ELF-1 (cell line): ENCODE measurements at places on chromosomes 13 and 19.

GRCh38 chr13:35716186-35716585, 239.7 kb upstream of the MAB21L1 start:
- DNase-seq = no peak

- DNase-seq = no peak
Observed at GRCh38 chr19:54444737-54445136, 4.3 kb upstream of the LENG8 start.

- no peak for DNase-seq
Observed at GRCh38 chr13:47399599-47399998, 502.7 kb upstream of the HTR2A start.

DNA sequence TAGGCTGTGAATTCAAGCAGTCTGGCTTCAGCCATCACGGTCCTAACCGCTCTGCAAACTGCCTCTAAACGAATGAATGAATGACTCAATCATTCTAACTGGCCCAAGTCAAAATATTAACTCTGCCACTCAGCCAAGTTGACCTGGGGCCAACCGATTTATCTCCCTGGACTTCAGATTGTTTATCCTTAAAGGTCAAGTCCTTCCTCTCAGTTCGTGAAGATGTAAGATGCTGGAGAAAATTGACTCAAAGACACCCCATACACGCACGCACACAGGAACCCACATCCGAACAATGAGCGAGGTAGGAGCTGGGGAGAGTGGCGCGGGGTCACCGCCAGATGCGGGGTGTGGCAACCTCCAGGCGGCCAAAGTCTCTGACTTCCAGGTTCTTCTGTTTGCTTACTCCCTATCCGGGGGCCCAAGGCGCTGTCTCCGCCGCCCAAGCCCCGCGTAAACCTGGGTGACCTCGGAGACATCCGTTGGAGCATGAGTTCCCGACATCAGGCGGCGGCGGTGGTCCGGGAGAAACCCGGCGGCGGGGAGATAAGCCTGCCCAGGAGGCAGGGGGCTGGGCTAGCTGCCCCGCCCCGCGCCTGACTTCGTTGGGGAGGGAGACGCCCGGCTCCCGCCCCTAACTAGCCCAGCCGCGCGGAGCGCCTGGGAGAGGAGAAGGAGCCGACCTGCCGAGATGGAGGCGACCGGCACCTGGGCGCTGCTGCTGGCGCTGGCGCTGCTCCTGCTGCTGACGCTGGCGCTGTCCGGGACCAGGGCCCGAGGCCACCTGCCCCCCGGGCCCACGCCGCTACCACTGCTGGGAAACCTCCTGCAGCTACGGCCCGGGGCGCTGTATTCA, at the start of gene CYP2S1:
Gene CYP2S1 (plus strand): TSS at position 646 of the 856 bp plus-strand sequence. CDS start 46 bp downstream, at position 692.
- DNase-seq = peak; percentile 84

DNA sequence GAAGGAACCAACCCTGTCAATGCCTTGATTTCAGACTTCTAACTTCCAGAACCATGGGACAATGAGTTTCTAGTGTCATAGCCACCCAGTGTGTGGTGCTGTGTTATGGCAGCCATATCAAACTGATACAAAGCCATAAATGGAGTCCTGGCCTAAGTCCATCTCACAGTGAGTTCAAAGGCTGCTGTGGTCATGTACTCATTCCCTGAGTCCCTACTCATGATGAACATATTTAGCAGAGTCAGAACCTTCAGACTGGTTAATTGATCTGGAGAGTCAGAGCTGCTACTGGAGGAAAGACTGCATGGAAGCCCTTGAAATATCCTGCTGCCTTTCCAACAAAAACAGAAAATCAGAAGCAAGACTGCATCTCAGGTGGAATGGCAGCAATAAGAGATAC, 39.2 kb upstream of the CSNK1A1L start:
- DNase-seq = no peak

GRCh38 chr19:38826856-38827551, 4.6 kb downstream of the ECH1 start:
- no peak for DNase-seq

DNA sequence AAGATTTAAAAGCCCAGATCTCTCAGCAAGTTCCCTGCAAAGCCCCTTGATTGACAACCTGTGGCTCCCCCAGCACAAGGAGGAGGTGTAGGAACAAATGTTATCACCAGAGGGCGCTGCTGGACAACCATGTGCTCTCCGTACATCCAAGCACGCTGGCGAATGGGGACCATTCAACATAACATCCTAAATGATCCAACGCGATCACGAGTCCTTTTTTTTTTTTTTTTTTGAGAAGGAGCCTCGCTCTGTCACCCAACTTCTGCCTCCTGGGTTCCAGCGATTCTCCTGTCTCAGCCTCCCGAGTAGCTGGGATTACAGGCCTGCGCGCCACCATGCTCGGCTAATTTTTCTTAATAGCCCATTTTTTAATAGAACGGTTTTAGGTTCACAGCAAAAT, 52.0 kb downstream of the NWD1 start:
- DNase-seq = peak; percentile 96

- DNase-seq = no peak
Observed at GRCh38 chr13:92572190-92572589, 654.4 kb upstream of the GPC6 start.

DNA sequence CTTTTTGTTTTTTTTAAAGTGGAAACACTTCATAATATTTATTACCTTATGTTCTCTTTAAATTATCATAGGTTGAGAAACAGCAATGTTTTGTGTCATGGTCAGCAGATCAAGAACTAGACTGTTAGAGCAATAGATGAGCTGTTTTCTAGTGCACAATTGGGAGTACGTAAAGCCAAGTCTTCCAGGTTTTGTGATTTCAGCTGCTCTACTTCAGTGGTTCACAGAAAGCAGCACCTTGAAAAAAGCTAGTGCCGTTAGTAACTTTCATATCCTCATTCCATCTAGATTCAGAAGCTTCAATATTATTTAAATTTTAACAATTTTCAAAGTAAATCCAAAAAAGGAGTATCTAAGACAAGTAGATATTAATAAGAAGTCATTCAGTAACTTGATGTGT, 1.9 kb downstream of the GPR18 start:
- no peak for DNase-seq

DNA sequence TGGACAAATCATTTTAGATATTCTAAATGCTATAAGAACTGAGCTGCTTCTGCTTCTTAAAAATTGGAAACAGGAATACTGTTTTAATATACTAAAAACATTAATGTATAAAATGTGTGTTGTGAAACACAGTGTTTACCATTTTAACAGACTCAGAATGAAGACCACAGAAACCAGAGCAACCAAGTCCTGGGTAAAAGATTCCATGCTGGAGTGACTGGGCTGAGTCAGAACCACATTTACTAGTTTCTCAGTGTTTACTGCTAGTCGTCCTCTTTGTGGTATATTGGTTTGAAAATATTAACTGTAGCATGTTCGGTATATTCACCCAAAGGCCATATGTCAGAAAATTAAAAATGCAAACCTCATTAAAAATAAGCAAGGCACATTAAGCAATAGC, 31.9 kb downstream of the ANKRD10 start:
- no peak for DNase-seq

GRCh38 chr13:108827646-108828045, 198.2 kb downstream of the MYO16 start:
- no peak for DNase-seq

- no peak for DNase-seq
Observed at GRCh38 chr19:18262917-18263316, 11.3 kb downstream of the IQCN start.

GRCh38 chr19:55303477-55303876, 19.7 kb downstream of the BRSK1 start:
- no peak for DNase-seq

GRCh38 chr19:22595918-22596341, 38.2 kb upstream of the ZNF492 start:
- DNase-seq = no peak

DNA sequence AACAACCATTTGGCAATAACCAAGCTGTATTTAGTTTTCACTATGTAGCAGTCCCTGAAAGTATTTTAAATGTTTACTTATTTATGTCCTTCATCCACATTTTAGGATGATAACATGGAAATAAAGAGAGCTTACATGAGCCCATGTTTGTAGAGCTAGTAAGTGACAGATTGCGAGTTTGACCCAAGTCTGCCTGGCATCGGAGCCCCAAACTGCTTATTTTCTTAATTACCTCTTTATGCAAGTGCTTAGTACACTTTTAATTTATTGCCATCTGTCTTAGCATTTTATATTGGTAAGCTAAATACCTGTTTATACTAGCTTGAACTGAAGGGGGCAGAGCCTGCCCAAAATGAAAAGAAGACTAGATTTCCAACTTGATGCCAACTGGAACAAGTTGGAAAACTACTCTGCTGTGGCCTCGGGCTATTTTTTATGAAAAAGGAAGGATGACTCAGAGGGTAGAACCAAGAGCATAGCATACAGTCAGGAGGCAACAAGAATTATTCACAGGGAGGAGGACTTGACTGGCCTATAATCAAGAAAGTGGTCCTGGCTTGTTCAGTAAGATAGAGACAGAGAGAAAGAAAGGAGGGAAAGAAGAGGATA, 150.2 kb downstream of the NDFIP2 start:
- DNase-seq = peak; percentile 10

GRCh38 chr13:79385694-79386093, 20.4 kb downstream of the RBM26 start:
- DNase-seq = no peak

GRCh38 chr19:49271080-49271753, 53.8 kb downstream of the SLC6A16 start:
- DNase-seq = no peak

- DNase-seq = no peak
Observed at GRCh38 chr13:30744056-30744680, 8.8 kb downstream of the ALOX5AP start.

- DNase-seq = no peak
Observed at GRCh38 chr13:48515732-48516131, 17.1 kb downstream of the RCBTB2 start.

- no peak for DNase-seq
Observed at GRCh38 chr13:101967781-101968180, 434.1 kb downstream of the FGF14 start.

DNA sequence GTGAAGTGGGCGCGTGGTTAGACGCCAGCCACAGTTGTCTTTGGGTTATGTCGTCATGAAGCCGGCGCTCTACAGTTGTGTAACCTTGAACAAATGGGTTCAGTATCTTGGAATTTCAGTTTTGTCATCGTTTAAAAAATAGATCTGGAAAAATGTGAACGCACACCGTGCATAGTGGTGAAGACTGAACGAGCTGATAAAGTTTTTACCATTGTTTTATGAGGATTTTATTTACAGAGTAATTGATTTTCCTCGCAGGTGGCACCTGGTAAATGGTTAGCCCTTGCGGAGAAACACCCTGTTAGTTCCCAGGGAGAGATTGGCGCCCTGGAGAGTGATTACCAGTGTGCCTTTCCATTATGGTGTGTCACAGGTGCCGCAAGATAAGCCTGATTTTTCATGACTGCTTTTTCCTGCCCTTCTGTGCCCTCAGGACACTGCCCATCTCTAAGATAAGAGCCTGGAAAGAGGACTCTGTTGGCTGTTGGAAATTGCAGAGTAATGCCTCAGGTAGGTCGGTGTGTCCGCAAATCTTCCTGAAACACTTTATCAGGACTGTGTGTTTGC, 577 bp downstream of the ZNF181 start:
- peak; percentile 27 for DNase-seq

DNA sequence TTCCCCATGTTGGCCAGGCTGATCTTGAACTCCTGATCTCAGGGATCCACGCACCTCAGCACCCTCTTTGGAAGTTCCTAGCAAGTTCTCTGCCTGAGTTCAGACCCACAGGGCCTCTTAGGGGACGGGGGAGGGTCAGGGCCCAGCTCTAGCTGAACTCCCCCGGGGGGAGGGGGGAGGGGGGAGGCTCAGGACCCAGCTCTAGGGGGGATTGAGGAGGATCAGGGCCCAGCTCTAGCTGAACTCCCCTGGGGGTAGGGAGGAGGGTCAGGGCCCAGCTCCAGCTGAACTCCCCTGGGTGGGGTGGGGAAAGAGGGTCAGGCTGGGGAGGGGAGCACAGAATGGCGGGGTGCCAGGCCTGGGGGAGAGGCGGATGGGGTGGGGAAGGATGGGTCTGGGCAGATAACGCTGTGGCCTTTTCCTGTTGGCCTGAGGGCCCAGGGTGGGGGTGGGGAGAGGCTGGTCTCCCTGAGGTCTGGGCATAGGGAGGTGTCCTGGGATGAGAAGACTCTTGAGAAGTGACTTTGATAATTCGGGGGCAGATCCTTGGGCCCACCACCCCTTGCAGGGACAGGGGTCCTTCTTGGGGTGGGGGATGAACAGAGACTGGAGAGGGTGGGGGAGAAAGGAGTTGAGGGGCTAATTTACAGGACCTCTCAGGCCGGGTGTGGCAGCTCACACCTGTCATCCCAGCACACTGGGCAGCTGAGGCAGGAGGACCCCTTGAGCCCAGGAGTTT, 5.5 kb upstream of the PTBP1 start:
- DNase-seq = no peak

DNA sequence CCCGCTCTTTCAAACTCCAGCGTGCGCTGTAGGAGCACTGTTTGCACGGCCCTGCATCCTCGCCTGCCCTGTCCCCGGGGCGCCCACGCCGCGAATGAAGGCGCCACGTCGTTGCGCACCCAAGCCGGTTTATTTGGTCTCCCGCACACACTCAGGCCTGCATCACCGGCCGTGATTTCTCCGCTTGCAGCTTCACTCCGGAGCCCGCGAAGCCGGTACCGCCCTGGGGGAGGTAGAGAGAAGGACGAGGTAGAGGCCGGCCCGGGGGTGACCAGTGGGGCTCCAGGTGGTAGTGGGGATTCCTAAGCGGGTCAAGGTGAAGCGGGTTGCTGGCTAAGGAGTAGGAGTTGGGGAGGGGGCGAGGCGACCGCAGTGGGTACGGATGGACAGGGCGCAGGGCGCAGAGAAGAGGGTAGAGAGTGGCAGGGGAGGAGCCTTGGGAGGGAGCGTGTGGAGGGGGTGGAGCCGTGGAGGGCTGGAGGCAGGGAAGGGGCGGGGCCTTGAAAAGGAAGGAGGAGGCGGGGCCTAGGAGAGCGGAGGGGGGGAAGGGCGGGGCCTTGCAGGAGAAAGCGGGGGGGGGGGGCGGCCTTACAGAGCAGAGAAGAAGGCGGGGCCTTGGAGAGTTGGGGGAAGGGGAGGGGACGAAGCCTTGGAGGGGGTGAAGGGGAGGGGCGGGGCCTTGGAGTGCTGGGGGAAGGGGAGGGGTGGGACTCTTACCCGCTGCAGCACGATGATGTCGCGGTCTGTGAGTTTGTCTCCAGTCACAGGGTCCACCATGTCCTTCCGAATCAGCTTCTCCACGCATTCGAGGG, 24.6 kb downstream of the NOSIP start:
- peak; percentile 62 for DNase-seq

DNA sequence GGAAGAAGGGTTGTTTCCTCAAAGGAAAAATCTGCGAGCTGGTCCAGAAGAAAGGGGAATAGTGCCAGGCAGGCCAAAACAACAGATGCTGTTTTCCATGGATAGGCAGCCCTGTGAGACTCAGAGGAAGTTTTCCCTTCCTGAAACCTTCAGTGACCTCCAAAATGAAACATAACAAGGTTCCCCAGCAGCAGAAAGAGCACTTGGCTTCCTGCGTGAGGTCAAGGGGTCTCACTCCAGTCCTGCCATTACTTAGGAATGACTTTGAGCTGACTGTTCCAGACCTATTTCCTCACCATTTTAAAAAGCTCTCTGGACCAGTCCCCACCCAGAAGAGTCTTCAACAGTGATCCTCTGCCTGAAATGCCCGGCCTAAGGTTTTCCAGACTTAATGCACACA, 104.6 kb upstream of the IPO5 start:
- DNase-seq = no peak
